Right atrium auricular region (tissue), 2 donors: ENCODE measurements at places on chromosomes 12 and 14. TPM values are rescaled to one million over a fixed set of nuclear protein-coding genes. Genes with fewer than 3 reads are reported as not detected.
A peak's percentile ranks its signal among the peaks of the same experiment; 100 is the strongest.

DNA sequence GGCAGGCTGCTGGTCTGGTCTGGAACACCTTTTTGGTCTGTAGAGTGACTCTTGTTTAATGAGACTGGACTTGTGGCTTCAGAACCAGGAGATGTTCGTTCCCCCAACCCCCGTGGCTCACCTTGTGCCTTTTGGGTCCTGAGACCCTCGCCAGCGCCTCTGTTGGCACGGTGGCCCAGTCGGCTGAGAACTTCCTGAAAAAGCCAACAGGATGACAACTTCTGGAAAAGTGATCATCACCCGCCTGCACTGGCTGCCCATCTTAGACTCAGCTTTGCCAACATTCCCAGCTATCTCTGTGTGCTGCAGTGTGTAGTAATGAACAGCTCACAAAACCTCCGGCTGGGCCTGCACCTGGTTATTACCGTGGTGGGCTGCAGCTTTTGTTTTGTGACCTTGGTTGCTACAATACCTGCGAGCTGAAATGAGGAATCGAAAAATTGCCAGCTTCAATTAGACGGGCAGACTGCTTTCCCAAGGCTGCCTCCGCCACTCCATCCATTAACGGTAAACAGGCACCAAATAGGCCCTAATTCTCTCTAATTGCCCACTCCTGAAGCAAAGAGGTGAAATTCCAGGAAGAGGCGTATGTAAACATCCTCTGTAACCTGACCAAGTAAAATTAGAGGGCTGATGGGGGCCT is 16.0 kb downstream of the MEG3 start:
- DNase-seq: no peak

DNA sequence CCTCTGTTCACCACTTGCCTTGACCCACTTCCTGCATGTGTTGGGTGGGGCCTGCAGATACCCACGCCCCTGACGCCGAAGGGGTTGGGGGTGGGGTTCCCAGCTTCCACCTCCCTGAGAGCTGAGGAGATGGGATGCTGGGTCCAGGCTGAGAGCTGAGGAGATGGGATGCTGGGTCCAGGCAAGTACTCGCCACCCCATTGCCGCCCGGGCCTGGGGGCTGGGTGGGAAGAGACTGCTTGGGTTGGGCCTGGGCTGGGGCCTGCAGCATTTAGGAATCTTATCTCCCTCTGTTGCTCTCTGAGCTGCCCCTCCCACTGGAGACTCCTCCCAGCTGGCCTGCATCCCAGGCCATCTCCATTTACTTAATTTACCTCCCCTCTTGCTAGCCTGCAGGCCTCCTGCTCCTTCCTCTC is 17.4 kb downstream of the TEAD4 start:
- DNase-seq: no peak

DNA sequence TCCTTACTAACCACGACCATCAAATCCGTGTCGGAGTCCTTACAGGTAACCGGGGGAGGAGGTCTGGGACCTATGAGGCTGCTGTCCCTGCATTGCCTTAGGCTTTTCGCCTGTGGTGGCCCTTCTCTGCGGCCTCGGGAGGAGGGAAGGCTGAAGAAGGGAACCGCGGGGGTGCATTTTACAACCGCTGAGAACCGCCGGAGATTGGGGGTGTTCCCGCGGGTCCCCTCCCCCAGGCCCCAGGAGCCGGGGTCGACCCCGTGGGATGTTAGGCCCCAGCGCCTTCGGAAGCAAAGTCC is 549 bp downstream of the GPHN start:
- no peak for DNase-seq

GRCh38 chr12:41576925-41577324 is 388.8 kb downstream of the PDZRN4 start:
- no peak for DNase-seq

DNA sequence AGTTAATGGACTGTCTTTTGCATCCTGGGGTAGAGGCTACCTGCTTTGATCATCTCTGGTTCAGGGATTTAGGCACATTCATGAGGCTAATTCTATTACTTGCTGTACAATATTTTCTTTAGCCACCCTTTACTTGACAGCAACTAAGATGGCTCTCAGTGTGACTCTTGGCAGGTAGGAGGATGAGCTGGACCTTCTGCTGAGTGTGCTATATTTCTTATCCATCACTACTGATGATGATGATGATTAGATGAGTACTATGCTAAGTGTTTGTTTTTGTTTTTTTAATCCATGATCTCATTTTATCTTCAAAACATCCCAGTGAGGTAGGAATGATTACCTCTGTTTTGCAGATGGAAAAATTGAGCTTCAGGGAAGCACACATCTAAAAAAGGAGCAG is 152.8 kb upstream of the WSCD2 start:
- no peak for DNase-seq

GRCh38 chr14:40113671-40114070 is 681.4 kb upstream of the FBXO33 start:
- no peak for DNase-seq

- DNase-seq: no peak
These were observed 228.6 kb upstream of the E2F7 start for GRCh38 chr12:77294016-77294415.

GRCh38 chr12:5173511-5174011 is 129.9 kb downstream of the KCNA5 start:
- no peak for DNase-seq

DNA sequence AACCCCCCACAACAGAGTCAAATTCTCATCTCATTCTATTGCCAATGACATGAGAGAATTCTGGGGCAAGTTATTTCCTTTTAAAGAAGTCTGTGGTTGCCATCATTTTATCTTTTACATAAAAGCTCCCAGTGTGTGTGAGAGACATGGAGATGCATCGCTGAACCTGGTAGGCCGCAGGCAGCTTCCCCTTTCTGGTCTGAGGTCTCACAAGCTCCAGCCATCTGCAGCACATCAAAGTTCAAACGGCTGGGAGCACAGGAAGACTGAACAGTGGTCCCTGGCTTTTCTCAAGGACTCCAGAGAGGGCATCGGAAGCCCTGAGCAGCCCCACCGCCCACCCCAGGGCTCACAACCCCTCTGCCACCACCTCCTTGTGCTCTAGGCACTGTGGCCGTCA is 141.7 kb downstream of the RIMBP2 start:
- DNase-seq: no peak

- DNase-seq: no peak
These were observed 96.4 kb downstream of the LRRC74A start for GRCh38 chr14:76922584-76922983.

DNA sequence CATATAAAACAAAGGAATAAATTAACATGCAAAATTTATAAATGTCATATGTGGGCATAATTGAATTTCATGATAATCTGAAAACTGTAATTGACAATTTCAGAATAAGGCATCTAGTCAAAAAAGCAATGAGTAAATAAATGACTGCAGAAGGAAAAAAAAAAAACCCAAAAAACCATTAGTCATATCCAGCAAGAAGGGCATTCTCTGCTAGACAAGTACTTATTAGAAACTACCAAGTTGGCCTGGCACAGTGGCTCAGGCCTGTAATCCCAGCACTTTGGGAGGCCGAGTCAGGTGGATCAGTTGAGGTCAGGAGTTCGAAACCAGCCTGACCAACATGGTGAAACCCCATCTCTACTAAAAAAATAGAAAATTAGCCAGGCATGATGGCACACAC is 17.5 kb downstream of the ZCRB1 start:
- no peak for DNase-seq

GRCh38 chr12:6444704-6445688 is at the start of gene CD27:
Gene CD27 (plus strand): TSS chr12:6444955. CDS start chr12:6445096, 141 bp downstream.
- DNase-seq: no peak

DNA sequence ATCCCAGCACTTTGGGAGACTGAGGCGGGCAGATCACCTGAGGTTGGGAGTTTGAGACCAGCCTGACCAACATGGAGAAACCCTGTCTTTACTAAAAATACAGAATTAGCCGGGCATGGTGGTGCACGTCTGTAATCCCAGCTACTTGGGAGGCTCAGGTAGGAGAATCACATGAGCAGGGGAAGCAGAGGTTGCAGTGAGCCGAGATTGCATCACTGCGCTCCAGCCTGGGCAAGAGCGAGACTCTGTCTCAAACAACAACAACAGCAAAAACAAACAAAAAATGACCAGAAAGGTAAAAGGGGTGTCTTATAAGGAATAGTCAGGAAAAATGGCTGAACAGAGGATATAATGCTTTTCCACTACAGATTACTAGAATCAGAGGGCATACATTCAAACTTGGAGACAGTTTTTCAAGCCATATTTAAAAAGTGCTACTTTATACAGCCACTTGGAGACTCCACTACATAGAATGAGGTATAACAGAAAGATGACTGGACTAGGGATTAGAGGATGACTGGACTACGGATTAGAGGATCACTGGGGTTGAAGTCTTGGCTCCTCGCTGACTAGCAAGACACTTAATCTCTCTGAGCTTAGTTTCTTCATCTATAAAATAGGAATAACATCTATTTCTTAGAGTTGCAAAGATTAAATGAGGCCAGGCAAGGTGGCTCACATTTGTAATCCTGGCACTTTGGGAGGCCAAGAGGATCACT is 4.9 kb upstream of the CS start:
- DNase-seq: no peak

DNA sequence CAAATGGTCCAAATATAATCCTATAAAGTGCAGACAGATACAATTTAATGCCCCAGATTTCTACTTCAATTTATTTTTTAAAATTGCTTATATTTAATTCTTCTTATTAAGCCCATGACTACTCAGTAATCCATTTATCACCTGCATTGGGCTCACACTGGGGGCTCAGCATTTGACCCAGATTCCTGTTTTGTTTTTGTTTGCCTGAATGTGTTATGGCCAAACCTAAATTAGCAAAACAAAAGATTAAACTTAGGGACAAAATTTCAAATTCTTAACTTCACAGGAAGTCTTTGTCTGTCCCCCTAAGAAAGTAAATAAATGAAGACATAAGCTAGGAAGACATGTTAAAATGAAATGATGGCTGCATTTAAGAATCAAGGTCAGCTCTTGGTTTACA is 322.3 kb downstream of the RMST start:
- no peak for DNase-seq

DNA sequence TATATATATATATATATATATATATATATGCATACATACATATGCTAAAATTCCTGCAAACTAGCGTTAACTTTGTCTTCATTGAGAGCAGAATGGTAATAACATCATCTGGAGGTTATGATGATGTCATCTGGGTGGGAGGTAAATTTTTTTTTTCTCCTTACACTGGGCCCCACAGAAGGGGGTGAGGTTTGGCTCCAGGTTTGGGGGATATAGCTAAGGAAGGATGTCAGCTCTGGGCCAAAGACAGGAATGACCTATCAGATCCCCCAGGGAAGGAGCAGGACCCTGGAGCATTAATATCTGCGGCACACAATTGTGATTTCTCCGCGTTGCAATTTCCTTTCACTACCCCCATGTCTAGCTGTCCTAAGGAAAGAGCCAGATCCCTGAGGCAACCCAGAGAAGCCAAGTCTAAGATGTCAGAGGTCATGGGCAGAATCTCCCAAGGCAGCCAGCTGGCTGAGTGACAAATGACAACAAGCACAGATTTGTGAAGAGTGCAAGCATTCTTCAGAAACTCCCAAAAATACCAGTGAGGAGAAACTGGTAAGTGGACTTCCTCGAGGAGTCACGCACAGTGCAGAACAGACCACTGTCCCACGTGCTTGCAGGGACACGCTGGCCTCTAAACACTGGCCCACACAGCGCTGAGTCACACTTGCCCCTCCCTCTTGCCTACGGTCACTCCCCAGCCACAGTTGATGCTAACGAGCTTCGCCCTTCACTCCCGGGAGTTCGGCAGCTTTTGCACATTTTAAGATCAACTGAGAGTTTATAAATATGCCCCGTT is 9.9 kb downstream of the UBC start:
- DNase-seq: peak; percentile 93

VASH1 gene
- total RNA-seq: 26.1 TPM

SH2B3 gene
- total RNA-seq: 42.6 TPM

KRT82 gene
- total RNA-seq: not detected

RNFT2 gene
- total RNA-seq: 0.89 TPM

CELA1 gene
- not detected for total RNA-seq

DNAJC22 gene
- total RNA-seq: 0.93 TPM

CMA1 gene
- not detected for total RNA-seq

PLEK2 gene
- 2.1 TPM for total RNA-seq
